Thyroid gland (tissue), 4 donors: ENCODE measurements at places on chromosomes 4 and X.

DNA sequence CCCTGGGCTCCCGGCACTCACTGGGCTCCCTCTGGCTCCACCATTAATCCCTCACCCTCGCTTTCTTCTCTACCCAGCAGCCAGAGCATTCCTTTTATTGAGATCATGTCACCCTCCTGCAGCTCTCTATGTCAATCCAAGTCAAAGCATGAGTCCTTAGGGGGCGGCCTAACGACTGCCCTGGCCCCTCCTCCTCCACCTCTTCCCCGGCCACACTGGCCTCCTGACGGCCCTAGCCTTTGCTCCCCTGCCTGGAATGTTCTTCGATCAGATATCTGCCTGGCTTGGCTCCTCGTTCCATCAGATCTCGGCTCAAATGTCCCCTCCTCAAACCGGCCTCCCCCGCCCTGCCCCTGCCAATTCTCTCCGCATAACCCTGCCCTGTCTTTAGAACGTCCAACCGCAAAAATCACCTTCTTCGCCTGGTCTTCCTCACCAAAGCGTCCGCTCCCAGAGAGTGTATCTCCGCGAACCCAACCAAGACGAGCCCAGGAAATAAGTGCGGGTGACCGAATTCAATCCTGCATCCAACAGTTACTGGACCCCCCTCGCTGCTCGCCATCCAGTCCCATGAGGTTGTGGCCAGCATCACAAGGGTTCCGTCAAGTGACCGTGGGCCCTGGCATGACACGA lies 722 bp upstream of the PNCK start:
- H3K4me3 ChIP-seq = no peak overlapping the region
- H3K36me3 ChIP-seq = no peaks in the 10 kb centered on the region

- no peak overlapping the region for H3K4me3 ChIP-seq
- no peak for DNase-seq
- no peak overlapping the region for H3K27ac ChIP-seq
- H3K4me1 ChIP-seq = no peaks in the 10 kb centered on the region
Observed at GRCh38 chr4:154049457-154050181, 260.7 kb upstream of the SFRP2 start.

GRCh38 chrX:136147315-136147901 lies at the start of gene FHL1:
Gene FHL1, plus strand, starts transcription at chrX:136147533.
- no peaks in the 10 kb centered on the region for H3K36me3 ChIP-seq
- H3K27ac ChIP-seq = peak within 1 kb of the TSS; percentile 93
- no peaks in the 10 kb centered on the region for H3K4me1 ChIP-seq
- no peaks in the 10 kb centered on the region for H3K27me3 ChIP-seq
- H3K4me3 ChIP-seq = peak within 1 kb of the TSS; percentile 47
- peak; percentile 75 for DNase-seq

- no peak overlapping the region for H3K4me3 ChIP-seq
- H3K36me3 ChIP-seq = no peaks in the 10 kb centered on the region
- no peaks in the 10 kb centered on the region for H3K4me1 ChIP-seq
Observed at GRCh38 chrX:116823677-116824076, 360.9 kb upstream of the CT83 start.

GRCh38 chr4:41835321-41835995 lies 86.9 kb upstream of the PHOX2B start:
- no peak overlapping the region for H3K4me3 ChIP-seq
- H3K27me3 ChIP-seq = no peaks in the 10 kb centered on the region
- H3K27ac ChIP-seq = no peak overlapping the region
- no peaks in the 10 kb centered on the region for H3K36me3 ChIP-seq
- H3K4me1 ChIP-seq = no peaks in the 10 kb centered on the region

DNA sequence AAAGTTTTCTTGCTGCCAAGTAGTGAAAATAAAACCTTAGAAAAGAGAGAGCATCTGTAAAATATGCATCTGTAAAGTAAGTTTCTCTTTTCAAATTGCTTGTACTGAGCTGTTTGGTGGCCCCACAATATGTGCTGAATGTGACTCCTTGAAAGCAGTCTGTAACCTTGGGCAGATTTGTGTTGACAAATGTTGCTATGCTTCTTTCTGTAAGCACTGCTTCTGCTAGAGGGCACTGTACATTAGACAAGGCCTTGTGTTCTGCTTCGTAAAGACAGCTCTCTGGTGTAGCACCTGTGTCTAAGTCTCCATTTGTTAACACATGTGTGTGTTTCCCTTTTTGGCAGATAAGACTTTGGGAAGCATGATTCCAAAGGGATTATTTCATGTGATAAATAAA lies 56.6 kb upstream of the NRK start:
- H3K27me3 ChIP-seq = no peaks in the 10 kb centered on the region
- no peak overlapping the region for H3K4me3 ChIP-seq
- no peak overlapping the region for H3K27ac ChIP-seq
- H3K4me1 ChIP-seq = no peaks in the 10 kb centered on the region
- no peak for DNase-seq
- no peaks in the 10 kb centered on the region for H3K36me3 ChIP-seq

- no peaks in the 10 kb centered on the region for H3K27me3 ChIP-seq
- H3K4me3 ChIP-seq = no peak overlapping the region
- H3K27ac ChIP-seq = no peak overlapping the region
Observed at GRCh38 chrX:109840585-109840984, 107.5 kb upstream of the ACSL4 start.

DNA sequence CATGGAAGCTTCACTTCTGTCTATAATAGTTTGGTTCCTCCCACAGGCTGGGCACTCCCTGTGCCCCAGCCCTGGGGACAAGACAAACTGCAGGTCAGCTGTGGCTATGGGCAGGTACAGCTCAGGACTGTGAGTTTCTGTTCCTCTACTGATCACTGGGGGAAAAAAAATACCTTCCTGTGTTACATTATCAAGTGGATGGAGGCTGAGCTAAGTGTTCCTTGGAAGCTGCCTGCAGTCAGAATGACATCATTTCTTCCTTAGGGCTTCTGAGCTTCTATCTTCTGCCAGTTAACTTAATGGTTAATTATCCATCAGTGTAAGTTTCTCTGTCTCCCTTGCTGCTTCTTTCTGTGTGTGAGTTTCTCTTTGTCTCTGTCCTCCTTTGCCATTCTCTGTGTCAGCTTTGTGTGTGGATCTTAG lies 4.6 kb downstream of the RAB33A start:
- H3K4me1 ChIP-seq = no peaks in the 10 kb centered on the region
- DNase-seq = no peak
- no peak overlapping the region for H3K4me3 ChIP-seq
- H3K36me3 ChIP-seq = no peaks in the 10 kb centered on the region
- H3K27me3 ChIP-seq = no peaks in the 10 kb centered on the region

DNA sequence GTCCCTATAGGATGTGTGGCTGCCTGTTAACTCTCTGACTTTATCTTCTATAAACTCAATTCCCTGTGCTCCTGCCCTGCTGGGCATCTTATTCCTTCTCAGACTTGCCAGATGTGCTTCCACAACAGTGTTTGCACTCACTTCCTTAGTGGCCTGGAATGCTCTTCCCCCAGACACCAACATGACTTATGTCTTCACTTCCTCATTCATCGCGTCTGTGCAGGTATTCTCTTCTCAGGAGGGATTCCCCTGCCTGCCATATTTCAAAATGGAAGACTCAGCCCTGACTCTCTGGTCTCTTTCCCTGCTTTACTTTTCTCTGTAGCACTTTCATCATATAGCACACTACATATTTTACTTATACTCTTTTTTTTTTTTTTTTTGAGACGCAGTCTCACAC lies 344.0 kb downstream of the CENPC start:
- H3K27ac ChIP-seq = no peak overlapping the region
- no peaks in the 10 kb centered on the region for H3K36me3 ChIP-seq
- DNase-seq = no peak
- H3K27me3 ChIP-seq = no peaks in the 10 kb centered on the region

GRCh38 chrX:63750811-63751210 lies 34.2 kb downstream of the ARHGEF9 start:
- H3K4me1 ChIP-seq = peaks cover 10% of the 10 kb centered on the region
- DNase-seq = no peak
- H3K27ac ChIP-seq = no peak overlapping the region
- no peaks in the 10 kb centered on the region for H3K27me3 ChIP-seq
- no peak overlapping the region for H3K4me3 ChIP-seq
- H3K36me3 ChIP-seq = no peaks in the 10 kb centered on the region

DNA sequence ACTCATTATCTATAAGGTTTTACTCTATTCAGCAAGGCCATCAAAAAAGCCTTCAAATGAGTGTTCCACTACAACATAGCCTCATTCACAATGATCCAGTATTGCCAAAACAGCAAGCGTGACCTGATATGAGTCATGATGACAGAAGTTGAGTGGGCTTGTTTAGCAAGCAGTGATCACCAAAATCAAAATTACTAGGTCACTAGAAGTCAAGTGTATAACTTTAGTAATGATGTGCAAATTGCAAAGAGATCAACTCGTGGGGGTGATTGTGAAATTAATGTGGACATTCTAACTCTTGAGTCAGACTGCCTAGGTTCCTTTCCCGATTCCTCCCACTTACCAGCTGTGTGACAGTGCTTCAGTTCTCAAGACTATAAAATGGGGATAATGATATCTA lies 124.5 kb downstream of the CHM start:
- no peak overlapping the region for H3K4me3 ChIP-seq
- H3K27me3 ChIP-seq = no peaks in the 10 kb centered on the region
- H3K4me1 ChIP-seq = peaks cover 4% of the 10 kb centered on the region
- H3K27ac ChIP-seq = no peak overlapping the region
- DNase-seq = no peak
